Stimulated activated CD8-positive, alpha-beta memory T cell treated with anti-CD3 and anti-CD28 coated beads, Interleukin-2, amount 100 ng/mL, for 1 hour (primary cell): ENCODE measurements at places on chromosomes 7 and 10.

- DNase-seq, result no peak
These were observed 72.5 kb upstream of the HGF start for GRCh38 chr7:81842361-81842760.

DNA sequence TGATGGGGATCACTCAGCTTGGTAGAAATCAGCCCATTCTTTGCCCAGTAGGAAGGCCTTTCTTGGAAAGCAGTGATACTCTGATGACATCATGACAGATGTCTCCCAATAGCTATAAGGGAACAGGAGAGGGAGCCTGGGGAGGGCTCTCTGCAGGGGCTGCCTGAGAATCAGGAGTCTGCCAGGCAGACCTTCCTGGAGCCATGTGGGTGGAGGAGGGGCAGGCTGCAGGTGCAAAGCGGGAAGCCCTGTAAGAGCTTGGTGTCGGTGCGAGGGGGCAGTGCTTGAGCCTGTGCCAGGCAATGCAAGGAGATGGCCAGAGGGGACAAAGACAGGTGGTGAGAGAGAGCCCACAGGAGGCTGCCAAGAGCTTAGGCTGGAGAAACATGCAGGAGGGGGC is 5.0 kb upstream of the TNS3 start:
- no peak for DNase-seq

DNA sequence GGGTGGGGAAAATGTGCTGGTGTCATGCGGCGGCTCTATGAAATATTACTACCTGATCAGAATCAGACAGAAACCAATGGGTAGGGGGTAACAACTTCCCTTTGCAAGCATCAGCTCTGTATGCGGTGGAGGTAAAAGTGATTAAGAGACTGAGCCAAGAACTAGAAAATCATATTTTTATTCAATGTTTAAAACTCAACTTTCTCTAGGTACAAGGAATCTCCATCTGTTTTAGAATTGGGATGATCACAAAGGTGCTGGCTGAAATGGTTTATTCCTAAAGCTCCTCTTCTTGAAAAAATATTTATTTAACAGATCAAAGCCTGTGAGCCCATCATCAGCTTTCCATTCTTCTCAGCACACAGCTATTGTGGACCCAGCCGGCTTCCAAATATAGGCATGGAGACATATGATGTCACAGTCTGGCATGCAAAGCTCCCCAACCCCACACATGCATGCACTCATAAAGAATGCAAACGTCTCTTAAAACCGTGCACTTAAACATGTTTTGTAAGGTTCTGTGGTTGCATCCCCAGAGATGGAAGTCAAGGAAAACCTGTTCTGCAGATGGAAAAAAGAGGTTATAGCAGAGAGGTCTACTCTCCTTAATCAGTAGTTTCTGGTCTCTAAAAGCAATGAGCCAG is 126.0 kb downstream of the SKIDA1 start:
- DNase-seq, result no peak

DNA sequence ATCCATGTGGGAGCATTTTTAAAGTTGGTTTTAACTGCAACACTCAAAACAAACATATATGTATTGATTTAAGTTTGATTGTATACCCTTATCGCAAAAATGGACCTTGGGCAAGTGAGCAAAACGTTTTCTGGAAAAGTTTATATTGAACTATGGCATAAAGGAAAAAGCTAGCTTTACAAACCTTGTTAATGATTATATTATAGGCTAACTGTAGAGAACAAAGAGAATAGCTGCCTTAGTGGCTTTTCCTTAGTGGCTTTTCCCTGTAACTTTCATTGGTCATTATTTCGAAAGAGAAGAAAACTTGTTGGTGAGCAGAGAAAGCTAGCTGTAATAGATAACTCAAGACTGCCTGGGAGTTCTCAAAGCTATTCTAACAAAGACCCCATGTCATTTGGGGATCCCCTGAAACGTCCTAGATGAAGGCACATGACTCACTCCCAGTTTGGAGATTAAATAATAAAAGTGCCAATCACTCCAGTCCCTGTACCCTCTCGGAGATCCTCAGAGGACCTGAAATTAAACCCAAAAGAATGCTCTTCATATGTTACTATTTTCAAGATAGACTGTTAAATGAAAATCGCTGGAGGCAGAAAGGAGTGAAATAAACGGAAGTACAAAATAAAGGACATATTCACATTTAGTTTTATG is 92.1 kb downstream of the SRI start:
- no peak for DNase-seq

DNA sequence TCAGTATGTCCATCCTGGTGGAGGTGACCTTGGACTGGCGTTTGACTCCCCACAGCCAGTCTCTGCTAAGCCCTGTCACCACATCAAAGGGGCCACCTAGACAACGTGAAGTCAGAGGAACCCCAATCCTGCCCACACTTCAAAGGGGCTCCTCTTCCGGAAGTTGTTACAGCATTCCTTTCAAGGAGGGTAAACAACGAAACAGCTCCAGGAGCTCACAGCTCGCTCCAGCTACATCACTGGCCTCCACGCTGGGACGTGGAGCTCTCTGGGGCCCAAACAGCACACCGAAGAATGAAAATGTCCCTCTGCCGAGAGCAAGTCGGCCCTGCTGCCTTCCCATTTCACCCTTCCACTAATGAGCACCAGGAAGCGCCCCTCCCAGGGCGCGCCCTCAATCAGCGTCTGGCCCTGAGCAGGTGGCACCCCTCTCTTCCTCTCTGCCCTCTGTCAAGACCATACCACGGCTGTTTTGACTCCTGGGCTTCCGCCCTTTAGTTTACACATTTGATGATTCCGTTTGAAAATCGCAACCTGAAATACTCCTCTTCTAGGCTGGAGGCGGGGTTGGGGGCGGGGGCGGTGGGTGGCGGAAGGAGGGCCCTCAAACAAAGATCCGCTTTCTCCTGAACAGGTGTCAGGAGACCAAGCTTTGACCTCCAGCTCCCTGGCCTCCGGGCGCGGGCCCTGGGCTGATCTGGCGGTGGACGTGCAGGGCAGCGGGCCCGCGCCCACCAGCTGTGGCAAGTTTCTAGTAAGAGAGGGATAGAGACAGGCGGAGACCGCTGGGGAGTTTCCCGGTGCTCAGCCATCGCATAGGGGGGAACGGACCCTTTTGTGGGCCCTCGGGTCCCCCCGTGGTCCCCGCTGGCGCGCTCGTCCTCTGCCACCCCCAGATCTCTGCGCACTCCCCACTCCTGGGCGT is 53.1 kb upstream of the KDM7A start:
- DNase-seq, result peak; percentile 37

DNA sequence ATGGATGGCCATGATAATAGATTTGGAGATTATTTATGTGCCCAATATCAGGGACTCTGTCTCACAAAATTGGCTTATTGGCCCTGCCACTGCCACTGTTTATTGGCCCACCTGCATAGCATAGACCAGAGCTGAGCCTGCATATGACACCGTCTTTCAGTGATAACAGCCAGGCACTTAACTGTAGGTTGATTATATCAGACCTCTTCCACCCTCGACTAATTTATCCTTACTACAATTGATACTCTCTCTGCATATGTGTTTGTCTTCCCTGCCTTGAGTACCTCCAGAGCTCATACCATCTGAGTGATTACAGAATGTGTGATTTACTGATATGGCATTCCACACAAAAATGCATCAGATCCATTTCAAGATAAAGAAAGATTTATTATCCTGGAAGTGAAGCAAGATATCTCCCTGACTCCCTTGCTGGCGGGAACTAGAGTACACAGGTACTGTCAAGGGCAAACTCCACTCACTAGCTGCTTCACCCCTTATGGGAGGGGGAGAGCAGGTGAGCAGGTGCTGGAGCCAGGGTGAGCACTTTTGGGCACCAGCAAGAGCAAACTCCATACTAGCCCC is 13.1 kb upstream of the SAMD9L start:
- no peak for DNase-seq
